Right forelimb (tissue), 1 donor: ENCODE measurements at places on chromosomes 4 and X.

GRCh38 chr4:157521906-157522305 lies 301.4 kb downstream of the GRIA2 start:
- no peak for DNase-seq

GRCh38 chrX:31287861-31288260 lies 216.0 kb upstream of the FTHL17 start:
- no peak for DNase-seq

DNA sequence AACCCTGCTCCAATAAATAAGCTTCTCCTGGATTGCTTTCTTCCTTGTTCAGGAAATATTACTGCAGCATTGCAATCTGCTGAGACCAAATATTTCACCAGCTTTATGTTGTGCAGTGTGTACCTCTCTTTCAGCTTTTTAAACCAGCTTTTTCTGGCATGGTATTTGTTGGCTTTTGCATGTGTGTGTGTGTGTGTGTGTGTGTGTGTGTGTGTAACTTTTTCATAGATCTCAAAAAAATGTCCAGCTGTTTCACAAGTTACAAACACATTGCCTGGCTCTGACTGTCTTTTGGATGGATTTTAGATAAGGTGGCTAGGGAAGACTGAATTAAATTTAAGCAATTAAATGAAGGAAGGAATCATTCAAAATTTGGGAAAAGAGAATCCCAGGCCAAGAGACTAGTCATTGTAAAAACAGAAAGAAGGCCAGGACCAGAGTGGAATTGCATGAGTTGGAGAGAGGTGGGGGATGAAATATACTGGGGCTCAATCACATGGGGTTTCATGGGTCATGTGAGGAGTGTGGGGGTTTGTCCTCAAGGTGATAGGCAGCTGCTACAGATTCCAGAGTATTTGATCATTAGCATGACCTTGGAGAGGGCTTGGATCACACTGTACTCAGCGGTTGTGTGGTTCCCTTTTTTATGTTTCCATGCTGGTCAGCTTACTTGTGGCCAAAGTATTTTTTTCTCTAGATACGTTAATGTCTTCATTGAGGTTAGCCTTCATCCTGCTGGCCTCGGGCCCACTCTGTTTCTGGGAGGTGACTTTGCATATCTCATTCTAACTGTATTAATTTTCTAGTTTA lies 357.7 kb upstream of the BOD1L1 start:
- DNase-seq: no peak

DNA sequence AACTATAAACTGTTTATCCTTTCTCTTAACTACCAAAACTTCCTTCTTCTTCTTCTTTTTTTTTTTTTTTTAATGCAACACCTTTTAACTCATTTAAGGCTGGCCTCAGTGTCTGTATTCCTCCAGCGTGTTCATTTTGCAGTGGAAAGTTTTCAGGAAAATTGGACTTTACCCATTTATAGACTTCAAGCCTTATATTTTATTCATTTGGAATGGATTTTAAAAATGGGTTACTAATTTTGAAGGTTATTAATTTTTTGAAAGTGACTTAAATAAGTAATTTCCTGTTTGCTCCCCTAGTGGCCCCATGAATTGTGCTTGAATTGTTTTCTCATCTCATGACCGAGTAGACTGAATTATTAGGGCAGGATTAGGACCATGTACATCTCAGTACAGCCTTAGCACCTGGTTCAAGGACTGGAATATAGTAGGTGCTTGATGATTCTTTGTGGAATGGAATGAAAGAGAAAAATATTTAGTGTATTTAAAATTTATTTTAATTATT lies 282.7 kb downstream of the ANKRD50 start:
- DNase-seq: no peak

DNA sequence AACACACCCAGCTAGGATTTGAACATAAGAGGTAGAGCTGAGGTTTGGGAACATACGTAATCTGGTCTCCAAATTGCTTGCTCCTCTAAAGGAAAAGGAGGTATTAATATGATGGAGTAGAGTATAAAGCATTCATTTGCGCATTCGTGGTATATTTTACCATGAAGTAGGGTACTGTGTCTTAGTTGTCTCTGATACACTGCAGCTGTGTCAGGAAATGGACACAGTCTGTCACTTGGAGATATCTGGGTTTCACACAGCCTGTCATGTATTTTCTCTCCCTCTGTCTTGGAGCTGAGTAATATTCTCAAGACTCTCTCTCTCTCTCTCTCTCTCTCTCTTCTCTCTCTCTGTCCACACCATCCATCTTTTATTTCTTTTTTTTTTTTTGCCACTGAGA lies 274.8 kb upstream of the UGT8 start:
- no peak for DNase-seq
